ENCODE measurements at places on chromosomes 3 and 15. TPM values are rescaled to one million over a fixed set of nuclear protein-coding genes. Genes with fewer than 3 reads are reported as not detected.
A peak's percentile ranks its signal among the peaks of the same experiment; 100 is the strongest.

MESP1 gene
- total RNA-seq, result 1.2 TPM

ILDR1 gene
- not detected for total RNA-seq

POTEB2 gene
- total RNA-seq, result not detected

MEIS2 gene
- 29.1 TPM for total RNA-seq

CCR4 gene
- 0.54 TPM for total RNA-seq

SNRK gene
- 66.9 TPM for total RNA-seq

DNA sequence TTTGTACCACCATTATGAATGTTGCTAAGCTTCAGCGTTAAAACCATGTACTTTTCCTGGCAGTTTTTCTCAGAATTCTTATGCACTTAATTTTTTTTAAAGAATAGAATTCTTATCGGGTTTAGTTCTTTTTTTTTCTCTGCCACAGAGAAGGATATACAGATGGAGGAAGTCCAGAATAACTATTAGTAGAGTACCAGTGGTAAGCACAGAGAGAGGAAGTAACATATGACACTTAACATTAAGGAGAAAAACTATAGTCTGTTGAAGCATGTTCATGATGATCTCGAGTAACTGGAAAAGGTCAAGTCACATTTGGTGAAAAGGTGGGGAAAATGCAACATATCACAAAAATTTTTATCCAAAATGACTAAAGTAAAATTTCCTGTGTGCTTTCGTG is 68.9 kb downstream of the RNF13 start:
- DNase-seq, result no peak

GRCh38 chr15:101781928-101782327 is 21.4 kb upstream of the OR4F6 start:
- DNase-seq, result no peak

DNA sequence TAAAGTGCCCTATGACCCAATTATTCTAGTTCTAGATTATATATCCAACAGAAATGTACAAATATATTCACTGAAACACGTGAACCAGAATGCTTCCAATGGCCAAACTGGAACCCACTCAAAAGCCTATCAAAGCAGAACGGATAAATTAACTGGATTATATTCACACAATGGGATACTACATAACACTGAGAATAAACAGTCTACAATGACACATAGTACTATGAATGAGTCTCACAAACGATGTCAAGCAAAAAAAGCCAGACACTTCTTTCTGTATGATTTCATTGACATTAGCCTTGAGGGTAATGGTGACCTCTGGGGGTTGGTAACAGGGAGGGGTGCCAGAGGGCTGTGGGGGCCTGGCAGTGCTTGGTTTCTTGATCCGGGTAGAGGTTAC is 50.9 kb upstream of the HACD2 start:
- DNase-seq, result no peak

DNA sequence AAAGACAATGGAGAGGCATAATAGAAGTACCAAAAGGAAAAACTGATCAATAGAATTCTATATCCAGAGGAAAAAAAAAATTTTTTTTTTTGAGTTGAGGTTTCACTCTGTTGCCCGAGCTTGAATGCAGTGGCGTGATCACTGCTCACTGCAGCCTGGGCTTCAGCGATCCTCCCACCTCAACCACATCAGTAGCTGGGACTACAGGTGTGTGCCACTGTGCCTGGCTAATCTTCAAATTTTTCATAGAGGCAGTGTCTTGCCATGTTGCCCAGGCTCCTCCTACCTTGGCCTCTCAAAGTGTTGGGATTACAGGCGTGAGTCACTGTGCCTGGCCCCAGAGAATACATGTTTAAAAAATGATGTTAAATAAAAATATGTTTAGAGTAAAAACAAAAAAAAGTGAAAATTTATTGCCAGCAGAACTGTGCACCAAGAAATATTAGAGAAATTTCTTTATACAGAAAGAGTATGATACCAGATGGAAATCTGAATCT is 154.3 kb upstream of the ZBTB20 start:
- DNase-seq, result peak; percentile 45

DNA sequence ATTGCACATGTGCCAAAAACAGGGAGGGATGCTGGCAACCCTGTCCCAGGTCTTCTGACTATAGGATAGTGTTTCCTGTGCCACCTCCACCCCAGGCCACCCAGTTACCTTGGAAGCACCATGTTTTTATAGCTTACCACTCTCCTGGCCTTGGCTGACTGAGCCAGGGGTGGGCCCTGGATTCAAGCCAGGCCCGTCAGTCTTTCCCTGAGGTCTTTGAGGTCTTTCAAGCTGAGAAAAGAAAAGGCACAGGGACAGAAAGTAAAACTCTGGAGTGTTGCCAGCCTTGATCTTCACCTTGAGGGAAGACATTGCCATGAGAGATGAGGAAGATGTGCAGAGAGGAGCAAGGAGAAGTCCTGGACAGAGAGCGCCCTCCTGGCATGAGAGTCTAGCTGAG is 46.3 kb downstream of the SYNM start:
- no peak for DNase-seq

- DNase-seq, result no peak
Measured at GRCh38 chr15:100932676-100933348, 13.7 kb downstream of the LRRK1 start.

DNA sequence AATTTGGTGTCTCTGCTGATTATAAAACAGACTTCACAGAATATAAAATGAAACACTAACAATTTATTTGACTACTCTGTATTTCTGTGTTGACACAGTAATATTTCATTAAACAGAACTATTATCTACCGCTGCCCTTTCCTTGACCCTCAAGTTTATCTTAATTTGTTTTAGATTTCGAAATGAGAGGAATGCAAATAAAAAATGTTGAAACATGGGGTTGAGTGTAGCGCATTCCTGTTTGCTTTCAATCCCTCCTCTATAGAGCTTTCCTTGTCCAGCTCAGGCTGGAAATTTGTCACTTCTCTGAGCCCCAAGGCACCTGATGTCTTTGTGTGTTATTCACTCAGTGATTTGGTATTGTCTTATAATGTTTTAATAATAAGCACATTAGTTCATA is 550.2 kb downstream of the ZBBX start:
- DNase-seq, result no peak

Data from aorta (tissue), 5 donors.